ENCODE measurements at places on chromosomes 4 and X.
A peak's percentile ranks its signal among the peaks of the same experiment; 100 is the strongest.

DNA sequence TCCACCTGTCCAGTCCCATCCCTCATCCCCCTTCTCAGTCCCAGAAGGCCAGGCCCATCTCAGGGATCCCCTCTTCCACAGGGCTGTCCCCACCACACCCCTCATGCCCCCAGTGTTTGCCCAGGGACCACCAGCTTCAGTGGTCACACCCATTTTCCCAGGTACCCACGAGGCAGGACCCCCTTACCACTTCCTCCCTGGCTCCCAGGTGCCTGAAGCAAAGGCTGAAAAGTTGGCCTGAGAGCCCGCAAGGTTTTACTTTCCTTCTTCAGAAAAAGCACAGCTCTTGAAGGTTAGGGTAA, 7.8 kb downstream of the TMEM271 start:
- no peak for DNase-seq

- peak; percentile 79 for DNase-seq
These were observed 65.7 kb upstream of the MAP9 start for GRCh38 chr4:155442267-155443105.

- peak; percentile 96 for DNase-seq
These were observed 36.3 kb downstream of the MGARP start for GRCh38 chr4:139243448-139244365.

- DNase-seq, result no peak
These were observed 1.3 kb downstream of the HTR2C start for GRCh38 chrX:114584983-114585842.

DNA sequence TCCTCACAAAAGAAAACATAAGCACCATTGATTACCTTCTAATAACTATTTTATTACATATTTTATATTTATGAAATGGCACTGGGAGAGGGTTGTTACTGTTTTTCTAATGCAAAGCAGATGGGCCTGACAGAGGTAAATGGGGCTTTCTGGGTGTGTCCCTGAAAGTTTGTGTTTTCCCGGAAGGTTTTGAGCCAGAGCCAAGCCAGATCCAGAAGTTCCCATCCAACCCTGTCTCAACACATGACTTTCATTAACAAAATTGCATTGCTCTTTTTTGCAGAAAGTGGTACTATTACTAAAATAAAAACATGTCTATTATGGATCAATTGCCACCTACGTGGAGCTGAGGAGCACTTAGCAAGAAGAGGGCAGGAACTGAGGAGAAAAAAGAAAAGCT, 181.3 kb downstream of the RAB28 start:
- DNase-seq, result no peak

DNA sequence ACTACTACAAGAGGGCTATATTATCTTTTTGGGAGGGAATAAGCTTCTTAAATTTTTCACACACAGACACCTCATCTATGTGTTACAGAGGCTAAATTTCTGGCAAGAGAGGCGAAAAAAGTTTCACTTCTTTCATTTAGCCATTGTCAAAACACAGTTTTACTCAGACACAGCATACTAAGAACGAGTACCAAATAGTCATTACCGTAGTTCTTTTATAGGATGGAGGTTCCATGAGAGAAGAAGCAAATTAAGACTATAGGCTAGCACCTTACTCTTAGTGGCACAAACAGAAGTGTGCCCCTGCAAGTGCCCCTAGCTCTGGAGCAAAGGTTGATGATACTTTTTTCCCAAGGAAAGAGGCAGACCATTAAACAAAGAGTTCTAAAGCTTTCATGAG, 26.2 kb downstream of the UGT2B7 start:
- DNase-seq, result no peak

DNA sequence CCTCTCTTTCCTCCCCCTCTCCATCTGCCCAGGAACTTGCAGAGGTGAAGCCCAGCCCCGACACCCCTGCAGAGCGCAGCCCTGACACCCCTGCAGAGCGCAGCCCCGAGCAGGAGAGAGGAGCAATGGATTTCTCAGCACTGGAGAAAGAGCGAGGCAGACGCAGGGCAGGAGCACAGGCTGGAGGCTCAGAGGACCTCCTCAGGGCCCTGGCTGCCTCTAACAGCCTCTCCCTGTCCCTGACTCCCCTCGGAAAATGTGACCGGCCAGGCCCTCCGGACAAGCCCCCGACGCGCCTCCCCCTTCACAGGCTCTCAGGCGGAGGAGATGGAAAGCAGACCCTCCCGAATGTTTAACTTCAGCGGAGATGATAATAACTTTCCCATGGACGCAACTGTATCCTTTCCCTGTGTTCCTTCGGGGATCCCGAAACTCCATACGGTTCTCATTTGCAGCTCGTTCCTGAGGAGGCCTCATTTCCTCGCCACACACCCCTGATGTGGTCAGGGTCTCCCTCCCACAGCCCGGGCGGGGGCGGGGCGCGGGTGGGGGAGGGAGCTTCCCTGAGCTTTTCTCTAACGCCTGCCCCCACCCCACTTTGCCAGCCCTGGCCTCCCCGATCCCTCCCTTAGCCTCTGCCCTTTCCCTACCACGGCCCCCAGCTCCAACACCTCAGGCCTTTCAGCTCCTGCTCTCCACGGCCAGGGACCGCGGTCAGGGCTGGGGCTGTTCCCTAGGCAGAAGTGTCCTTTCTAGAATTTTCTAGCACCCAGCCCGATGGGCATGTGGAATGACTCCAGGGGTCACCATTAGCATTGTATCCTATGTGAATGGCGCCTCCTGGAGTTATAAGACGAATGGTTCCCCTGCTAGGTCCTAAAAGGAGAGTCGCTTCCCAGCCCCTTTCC, 201.1 kb upstream of the BCOR start:
- DNase-seq, result no peak

- peak; percentile 77 for DNase-seq
These were observed 72.1 kb downstream of the PRSS12 start for GRCh38 chr4:118280501-118281218.

DNA sequence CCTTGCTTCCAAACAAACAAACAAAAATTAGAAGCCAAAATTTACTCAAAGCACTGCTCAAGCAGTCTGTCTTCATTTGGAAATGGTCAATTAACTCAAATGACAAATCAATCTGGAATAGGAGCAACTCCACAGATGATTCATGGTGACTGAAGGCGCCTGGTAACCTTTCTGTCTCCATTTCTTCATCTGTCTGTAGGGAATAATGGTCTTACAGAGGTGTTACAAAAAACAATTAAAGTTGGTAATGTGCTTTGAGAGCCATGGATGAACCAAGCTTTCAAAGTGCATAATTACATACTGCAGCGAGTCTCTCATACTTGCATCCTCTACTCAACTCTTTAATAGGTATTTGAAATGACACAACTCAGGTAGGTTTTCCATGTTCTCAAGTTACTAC, 38.3 kb upstream of the STAG2 start:
- no peak for DNase-seq

DNA sequence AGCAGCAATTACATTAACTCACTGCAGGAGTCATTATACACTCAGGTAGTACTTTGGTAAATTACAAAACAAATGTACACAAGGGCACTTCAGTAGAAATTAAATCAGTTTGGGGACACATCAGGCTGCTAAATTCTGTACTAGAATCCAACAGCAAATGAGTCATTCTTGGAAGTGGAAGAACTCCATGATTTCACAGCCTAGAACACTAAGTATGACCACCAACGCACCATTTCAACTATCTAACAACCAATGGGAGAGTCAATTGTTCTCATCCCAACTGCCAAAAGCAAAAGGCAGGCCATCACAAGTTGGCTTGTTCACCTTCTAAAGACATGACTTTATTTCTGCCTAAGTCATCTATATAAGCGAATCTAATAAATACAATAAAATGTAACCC, 26.6 kb downstream of the PPM1K start:
- DNase-seq, result no peak

GRCh38 chr4:26412381-26413372, 77.6 kb downstream of the CCKAR start:
- DNase-seq, result no peak

GRCh38 chr4:26854701-26855100, 5.9 kb upstream of the STIM2 start:
- no peak for DNase-seq

- DNase-seq, result peak; percentile 70
These were observed 13.5 kb downstream of the ASB11 start for GRCh38 chrX:15301924-15302323.

- DNase-seq, result peak; percentile 72
These were observed 421.2 kb upstream of the NWD2 start for GRCh38 chr4:36823199-36823967.

- DNase-seq, result no peak
These were observed 13.4 kb downstream of the PRPS2 start for GRCh38 chrX:12804655-12805054.

DNA sequence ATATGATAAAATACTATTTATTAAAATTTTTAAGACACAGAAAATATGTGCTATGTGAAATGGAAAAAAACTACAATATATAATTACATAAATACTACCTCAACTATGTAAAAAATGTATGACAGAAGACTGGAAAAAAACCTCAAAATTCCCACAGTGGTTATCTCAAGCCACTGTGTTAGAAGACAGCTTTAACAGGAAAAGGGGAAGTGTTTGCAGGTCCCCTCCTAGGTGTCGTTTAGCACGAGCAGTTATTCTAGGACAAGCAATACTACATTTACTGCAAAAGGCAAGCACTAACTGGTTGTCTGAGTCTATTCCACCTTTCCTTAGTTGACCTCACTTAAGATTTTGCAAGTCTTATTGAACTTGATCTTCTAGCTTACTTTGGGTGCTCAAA, 44.9 kb upstream of the PHF8 start:
- no peak for DNase-seq

GRCh38 chr4:125390126-125390525, 75.4 kb downstream of the FAT4 start:
- DNase-seq, result peak; percentile 79

DNA sequence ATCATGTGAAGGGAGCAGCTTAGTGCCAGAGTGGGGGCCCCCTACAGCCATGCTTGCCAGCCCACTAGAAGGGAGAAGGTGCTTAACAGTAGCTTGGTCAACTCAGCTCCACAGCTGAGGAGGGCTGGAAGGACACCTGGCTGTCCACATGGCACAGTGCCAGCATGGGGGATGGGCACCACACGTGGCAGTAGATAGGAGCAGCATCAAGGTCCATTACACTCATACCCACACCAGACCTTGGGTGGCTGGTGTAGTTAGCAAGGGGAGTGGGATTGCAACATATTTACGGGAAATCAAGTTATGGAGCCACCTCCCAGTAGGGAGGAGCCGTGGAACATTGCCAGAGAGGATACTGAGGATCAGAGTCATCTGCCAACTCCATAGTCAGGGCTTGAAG, 37.9 kb upstream of the SLC4A4 start:
- DNase-seq, result no peak

DNA sequence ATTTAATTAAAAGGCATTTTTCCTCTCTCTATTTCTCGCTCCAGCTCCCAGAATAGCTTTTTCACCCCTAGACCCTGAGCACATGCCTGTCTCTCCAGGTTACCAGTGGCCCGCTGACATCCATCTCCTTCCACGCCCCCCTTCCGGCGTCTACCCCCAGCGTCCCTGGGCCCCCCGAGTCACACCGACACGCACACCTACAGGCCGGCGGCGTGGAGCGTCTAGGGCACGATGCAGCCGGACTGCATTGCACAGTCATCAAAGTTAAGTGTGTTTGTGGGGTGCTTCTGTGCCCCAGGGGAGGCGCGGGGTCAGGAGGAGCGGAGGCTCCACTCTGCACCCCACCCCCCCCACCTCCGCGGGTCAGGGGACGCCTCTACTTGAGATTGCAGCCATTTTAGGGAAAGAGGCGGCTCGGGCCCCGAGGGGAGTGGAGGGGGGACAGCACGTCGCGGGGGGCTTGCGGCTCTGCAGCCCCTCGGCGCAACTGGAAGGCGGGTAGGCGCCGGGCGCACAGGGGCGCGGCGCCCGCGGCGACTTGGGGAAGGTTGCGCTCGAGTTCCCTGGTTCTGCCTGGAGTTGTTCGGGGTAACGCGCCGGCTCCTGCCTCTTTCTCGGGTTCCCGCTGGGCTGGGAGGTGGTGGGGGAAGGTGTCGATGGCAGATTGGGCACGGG, 112.7 kb downstream of the DHX15 start:
- no peak for DNase-seq

Measured in H4 (cell line).